ENCODE measurements at places on chromosomes 1 and 21. TPM values are rescaled to one million over a fixed set of nuclear protein-coding genes. Genes with fewer than 3 reads are reported as not detected.

DNA sequence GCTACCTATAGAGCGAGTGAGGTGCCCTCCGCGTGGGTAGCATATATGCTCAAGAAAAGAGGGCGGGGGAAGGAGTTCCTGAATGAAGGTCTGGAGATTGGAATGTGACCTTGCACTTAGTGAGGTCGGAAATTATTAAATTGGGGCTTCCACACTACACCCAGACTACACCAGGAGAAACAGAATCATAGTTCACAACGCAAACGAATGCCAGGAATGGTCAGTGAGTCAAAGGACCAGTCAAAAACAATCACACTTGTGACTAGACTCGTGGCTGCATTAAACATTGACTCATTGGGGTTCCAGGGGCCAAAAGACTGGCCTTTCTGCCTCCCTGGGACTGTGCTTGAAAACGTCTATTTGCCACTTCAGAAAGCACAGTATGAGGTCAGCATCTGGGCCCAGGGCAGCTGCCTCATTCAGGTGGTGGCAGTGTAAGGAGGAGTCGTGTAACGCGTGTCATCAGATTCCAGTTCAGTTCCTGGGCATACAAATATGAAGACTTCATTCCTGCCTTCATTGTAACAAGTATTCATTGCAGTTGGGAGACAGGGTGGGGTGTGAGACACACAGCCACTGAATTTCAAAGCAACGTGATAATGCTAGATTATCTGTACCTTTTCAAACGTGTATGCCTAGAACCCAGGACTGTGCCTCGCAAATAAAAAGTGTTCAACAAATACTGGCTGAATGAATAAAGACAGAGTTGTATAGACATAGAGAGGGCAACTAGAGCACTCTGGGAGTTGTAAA, at the start of gene YOD1:
YOD1 (minus strand) TSS at position 18 of the 753 bp plus-strand sequence. CDS start 178 bp downstream, outside the sequence.
- DNase-seq = no peak

The CRYAA gene
- not detected for total RNA-seq

The WRAP73 gene
- 31.2 TPM for total RNA-seq

DNA sequence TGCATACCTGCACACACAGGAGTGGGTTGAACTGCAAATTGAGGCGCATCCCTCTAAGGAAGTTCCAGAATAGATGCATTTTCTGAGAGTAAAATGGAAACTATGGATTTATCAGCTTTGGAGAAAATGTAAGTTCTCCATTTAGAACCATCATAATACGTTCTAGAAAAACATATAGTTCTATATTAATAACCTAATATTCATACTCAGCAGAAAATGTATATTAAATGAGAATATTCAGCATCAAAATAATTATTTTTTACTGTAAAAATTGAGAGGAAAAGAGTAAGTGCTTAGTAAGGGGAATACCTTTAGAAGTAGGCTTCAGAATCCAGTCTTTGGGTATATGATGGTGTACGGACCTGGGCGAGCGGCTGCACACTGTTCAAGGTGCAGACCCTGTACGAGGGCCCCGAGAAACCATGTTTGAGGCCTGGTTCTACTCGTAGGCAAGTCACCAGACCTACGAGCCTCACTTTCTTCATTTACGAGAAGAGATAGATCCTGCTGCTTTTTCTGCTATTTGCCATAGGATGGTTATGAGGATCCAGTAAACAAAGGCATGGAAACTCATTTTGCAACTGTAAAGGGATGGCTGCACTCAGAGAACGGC, 6.8 kb downstream of the CD247 start:
- no peak for DNase-seq

GRCh38 chr1:9349331-9349851, 56.7 kb downstream of the SPSB1 start:
- no peak for DNase-seq

Data from omental fat pad (tissue), 4 donors.